Activated CD4-positive, alpha-beta memory T cell treated with anti-CD3 and anti-CD28 coated beads for 36 hours (primary cell): ENCODE measurements at places on chromosomes 13 and 19. TPM values are rescaled to one million over a fixed set of nuclear protein-coding genes. Genes with fewer than 3 reads are reported as not detected.

The ADGRE3 gene
- not detected for total RNA-seq

The C19orf85 gene
- not detected for total RNA-seq

The AMER2 gene
- not detected for total RNA-seq

The KLK15 gene
- not detected for total RNA-seq

The KIR2DL1 gene
- not detected for total RNA-seq

The CD37 gene
- 181 TPM for total RNA-seq

The NEK5 gene
- total RNA-seq: 0.05 TPM

The ETHE1 gene
- 112 TPM for total RNA-seq

The KIRREL2 gene
- 0.92 TPM for total RNA-seq

The FUT3 gene
- total RNA-seq: not detected

The CEP89 gene
- total RNA-seq: 15.6 TPM

The LRRC25 gene
- not detected for total RNA-seq

The XRCC1 gene
- total RNA-seq: 43.0 TPM

The VSTM1 gene
- not detected for total RNA-seq

The PLPPR3 gene
- total RNA-seq: not detected

The ZNF792 gene
- total RNA-seq: 6.4 TPM

The ZNF737 gene
- total RNA-seq: 9.0 TPM

The ACP7 gene
- 0.15 TPM for total RNA-seq

The GRIK5 gene
- total RNA-seq: 0.90 TPM

The NBEA gene
- 0.26 TPM for total RNA-seq

The SHC2 gene
- 0.21 TPM for total RNA-seq

The MBD3L2 gene
- total RNA-seq: not detected

The CCDC70 gene
- not detected for total RNA-seq

The JSRP1 gene
- total RNA-seq: 1.2 TPM

The GZMM gene
- 27.4 TPM for total RNA-seq

The RNF17 gene
- total RNA-seq: not detected

The TEX101 gene
- not detected for total RNA-seq

The GFY gene
- total RNA-seq: not detected

The KIR3DL2 gene
- total RNA-seq: 0.48 TPM

The ZNF814 gene
- total RNA-seq: 12.4 TPM

The PCSK4 gene
- 2.7 TPM for total RNA-seq

The LRRC8E gene
- total RNA-seq: not detected
